H9 (cell line): ENCODE measurements at places on chromosomes 12 and 14.

DNA sequence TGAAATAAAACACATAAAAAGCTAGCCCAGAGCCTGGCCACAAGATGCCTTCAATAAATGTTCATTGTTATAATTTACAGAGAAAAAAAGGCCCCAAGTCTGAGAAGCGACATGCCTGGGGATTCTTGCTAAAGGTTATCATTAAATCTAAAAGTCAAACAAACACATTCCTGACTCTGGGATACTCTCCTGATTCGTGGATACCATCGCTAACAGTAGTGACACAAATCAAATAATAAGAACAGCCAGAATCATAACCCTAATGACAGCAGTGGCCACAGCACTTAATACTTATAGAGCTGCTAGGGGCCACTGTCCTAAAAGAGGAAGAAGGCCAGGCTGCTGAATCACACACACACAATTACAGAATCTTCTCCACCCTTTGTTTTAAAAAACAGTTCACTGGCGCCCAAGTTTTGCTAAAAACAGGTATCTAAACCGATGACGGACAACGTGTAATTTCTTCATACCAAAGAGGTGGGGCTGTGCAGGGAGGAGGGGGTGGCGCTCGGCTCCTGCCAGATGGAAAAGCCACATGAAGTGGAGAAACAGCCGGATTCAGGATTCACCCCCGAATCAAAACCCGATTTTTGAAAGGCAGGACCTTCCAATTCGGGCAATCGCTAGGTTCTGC lies 1.2 kb downstream of the CLIP1 start:
- DNase-seq = no peak

GRCh38 chr14:92567173-92567725 lies 53.7 kb downstream of the RIN3 start:
- no peak for DNase-seq

GRCh38 chr14:35252451-35252868 lies 39.7 kb upstream of the PSMA6 start:
- no peak for DNase-seq

DNA sequence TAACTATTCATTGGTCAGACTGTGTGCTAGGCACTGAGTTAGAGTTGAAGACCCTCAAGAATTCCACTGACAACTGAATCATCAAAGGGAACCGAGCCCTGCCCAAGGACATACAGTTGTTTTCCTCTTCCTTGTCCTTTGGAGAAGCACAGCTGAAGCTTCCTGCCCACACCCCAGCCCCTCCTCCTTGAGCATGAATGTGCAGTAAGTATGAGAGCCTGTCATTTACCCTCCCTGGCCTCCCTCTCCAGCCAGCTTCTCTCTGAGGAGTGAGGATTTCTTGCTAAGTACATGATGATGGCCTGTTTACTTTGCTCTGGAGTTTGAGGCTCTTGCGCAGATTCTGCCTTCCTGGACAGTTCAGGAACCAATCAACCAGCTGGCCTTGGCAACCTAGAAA lies 235.2 kb downstream of the CACNA1C start:
- no peak for DNase-seq

- no peak for DNase-seq
These were observed 43.6 kb downstream of the RFLNA start for GRCh38 chr12:124338448-124338847.

- no peak for DNase-seq
These were observed 195.7 kb downstream of the AKAP6 start for GRCh38 chr14:32524609-32525375.

GRCh38 chr14:51053157-51053556 lies 41.7 kb downstream of the TRIM9 start:
- DNase-seq = no peak

- peak; percentile 74 for DNase-seq
These were observed 19.4 kb downstream of the ACVRL1 start for GRCh38 chr12:51926718-51927117.

- no peak for DNase-seq
These were observed 92.1 kb upstream of the KRR1 start for GRCh38 chr12:75603475-75603874.

GRCh38 chr12:80469681-80470080 lies 25.6 kb downstream of the PTPRQ start:
- no peak for DNase-seq

DNA sequence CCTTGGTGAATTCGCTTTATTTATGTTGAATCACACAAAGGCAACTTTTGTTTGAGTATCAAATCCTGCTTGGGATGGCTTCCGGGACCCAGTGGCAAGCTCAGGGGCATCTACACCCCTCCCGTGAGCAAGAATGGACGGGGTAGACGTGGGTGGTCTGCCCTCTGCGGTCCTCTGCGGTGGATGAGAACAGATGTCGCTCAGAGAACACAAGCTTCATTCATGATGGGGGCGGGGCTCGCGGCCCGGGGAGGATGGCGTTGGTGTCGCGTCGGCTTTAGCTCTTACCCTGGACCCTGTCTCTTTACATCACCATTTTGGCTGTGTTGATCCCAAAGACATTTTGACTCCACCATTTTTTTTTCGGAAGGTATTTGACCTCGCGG lies 158.5 kb upstream of the RTL1 start:
- DNase-seq = no peak

DNA sequence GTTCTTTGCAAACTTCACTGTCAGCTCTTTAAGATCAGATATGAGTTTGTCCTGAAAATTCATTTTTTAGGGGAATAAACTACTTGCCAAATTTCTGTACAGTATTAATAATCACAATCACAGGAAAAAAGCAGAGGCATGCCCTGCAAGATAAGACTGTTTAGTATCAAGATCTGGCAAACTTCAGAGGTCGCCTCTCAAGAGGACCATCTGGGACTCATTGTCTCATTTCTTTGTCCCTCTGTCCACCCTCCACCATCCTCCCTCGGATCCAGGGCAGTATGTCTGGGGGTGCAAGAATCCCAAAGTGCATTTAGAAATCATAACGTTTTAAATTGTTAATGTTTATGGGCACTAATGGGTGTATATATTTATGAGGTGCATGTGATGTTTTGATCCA lies 232.4 kb upstream of the FKBP4 start:
- no peak for DNase-seq

- no peak for DNase-seq
These were observed 6.9 kb downstream of the SERPINA4 start for GRCh38 chr14:94568186-94568585.

DNA sequence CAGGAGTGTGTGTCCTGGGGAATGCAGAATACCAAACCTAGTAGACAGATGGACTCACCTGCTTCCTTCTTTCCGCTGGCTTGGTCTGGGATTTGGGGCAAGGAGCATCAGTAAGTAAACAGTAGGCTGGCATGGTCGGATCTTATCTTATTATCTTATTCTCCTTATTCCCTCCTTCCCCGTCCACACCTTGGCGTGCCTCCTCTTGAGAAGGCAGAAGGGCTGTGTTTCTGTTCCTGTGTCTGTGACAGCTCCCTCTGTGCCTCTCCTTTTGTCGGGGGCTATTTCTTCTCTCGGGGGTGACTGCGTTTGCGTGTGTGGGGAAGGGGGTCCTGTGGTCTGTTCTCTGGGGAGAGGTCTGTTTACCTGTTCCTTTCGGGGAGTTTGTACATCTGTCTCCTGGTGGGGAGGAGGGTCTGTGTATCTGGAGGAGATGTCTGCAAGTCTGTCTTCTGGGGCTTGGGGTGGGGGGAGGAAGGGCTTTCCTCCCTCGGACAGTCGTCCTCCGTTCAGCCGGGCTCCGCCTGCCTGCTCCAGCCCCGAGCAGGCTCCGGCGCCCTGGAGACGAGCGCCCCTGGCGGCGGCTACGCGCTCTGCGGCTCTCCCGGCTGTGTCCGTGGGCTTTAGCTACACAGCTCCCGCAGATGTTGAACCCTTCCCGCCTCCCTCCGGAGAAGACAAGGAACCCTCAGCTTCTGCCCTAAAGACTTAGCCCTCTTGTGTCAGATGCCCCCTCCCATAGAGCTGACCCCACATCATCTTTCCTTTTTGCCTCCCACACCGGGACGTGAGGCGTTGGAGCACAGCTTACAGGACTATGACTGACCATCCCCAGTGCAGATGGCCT lies 4.4 kb downstream of the KRT86 start:
- DNase-seq = peak; percentile 88

DNA sequence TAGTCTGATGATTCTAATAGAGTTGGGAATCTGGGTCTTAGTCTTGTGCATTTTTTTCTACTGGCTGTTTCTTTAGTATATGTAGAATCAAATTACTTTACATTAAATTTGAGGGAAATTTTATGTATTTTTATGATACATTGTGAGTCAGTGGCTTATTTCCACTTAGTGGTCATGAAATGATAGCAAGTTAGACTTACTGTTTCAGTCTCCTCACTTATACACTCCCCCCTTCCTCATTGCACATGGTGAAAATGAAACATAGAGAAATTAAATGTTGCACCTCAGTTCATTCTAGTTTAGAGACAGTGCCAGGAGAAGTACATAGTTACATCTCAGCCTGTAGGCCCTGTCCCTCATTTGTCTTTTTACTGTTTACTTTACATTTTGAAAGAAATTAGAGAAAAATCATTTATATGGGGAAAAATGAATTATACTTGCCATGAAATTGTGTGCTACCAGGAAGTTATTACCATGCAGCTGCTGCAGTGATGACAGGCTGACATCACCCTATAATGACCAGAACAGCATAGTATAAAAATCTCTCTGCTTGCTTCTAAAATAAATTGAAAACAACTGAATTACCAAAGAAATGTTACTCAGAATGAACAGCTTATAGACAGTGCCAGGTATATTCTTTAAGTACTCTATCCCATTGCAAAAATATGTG lies 113.2 kb downstream of the TRMT5 start:
- no peak for DNase-seq

DNA sequence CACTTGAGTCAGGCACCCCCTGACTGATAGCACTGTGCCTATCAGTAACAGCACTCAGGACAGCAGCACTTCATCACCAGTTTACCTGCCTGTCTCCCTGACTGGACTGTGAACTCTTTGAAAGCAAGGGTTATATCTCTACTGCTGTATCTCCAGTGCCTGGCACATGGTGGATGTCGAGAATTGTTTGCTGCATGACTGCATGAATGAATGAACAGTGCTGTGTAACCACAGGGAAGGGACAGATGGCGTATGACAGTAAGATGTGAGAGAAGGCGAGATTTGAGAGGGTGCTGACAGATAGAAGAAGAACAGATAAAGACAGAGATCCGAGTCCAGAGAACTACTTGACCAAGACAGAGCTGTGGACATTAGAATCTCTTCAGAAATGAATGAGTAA lies 29.7 kb downstream of the BRAP start:
- no peak for DNase-seq

DNA sequence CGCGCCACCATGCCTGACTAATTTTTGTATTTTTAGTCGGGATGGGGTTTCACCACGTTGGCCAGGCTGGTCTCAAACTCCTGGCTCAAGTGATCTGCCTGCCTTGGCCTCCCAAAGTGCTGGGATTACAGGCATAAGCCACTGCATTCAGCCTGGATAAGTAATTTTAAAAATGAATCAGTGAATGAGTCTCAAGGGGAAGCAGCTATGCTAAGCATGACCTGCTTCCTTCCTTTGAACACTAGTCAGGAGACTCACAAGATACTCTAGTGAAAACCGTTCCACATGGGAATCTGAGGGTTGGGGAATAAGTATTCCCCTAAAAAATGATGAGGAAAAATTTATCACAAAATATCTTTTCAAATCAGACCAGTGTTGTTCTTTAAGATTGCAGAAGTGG lies 10.7 kb upstream of the FAM234B start:
- no peak for DNase-seq

GRCh38 chr12:111196532-111196931 lies 172.4 kb downstream of the PHETA1 start:
- no peak for DNase-seq
